ENCODE measurements at places on chromosomes 13 and 19.

DNA sequence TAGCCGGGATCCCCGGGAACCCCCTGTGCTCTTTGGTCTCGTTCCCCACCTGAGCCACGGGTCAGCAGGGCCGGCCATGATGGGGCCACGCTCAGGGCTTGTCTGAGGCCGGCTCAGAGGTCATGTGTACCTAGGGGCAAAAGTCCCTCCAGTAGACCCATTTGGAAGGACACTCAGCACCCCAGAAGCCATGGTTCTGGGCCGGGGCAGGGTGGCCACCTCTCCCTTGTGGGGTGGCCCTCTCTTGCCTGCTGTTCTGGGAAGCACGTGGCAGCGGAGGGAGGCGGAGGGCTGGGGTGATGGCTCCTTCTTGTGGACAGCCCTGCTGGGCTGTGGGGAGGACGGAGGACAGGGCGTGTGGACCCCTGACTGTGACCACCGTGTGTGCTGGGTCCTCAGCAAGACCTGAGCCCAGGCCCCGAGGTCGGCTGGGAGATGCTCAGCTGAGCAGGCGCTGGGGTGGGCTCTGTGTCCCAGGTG lies 6.4 kb upstream of the PEAK3 start:
- DNase-seq, result no peak

GRCh38 chr13:41111454-41111853 lies 21.1 kb downstream of the KBTBD6 start:
- DNase-seq, result no peak

GRCh38 chr19:18715416-18715815 lies 31.9 kb downstream of the CRTC1 start:
- DNase-seq, result no peak

GRCh38 chr13:77874406-77874805 lies 44.2 kb downstream of the EDNRB start:
- no peak for DNase-seq

GRCh38 chr13:97695684-97696083 lies 257.8 kb upstream of the IPO5 start:
- DNase-seq, result no peak

DNA sequence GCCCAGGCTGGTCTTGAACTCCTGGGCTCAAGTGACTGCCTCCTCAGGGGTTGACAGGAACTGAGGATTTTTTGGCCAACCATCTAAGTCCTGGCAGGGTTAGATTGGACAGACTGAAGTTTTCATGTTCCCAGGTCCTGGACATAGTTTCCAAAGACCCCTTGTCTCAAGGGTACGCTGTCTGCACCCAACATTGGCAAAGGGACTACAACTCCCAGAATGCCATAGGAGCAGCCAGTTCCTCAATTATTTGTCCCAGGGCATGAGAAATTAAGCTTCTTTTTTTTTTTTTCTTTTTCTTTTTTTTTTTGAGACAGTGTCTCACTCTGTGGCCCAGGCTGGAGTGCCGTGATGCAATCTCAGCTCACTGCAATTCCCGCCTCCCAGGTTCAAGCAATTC lies 6.9 kb downstream of the GYS1 start:
- no peak for DNase-seq

DNA sequence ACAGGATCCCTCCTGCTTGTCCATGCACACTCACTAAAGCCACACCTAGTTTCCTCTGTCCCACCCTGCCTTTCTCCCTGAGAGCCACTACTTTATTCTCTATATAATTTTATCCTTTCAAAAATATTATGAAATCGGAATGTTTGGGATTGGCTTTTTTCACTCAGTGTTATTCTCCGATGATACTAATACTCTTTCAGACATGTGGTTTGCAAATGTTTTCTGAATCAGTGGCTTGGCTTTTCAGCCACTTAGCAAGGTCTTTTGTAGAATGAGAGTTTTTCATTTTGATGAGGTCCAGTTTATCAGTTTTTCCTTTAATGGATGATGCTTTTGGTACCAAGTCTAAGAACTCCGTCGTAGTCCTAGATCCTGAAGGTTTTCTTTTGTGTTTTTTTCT lies 11.6 kb downstream of the SPATA13 start:
- no peak for DNase-seq

DNA sequence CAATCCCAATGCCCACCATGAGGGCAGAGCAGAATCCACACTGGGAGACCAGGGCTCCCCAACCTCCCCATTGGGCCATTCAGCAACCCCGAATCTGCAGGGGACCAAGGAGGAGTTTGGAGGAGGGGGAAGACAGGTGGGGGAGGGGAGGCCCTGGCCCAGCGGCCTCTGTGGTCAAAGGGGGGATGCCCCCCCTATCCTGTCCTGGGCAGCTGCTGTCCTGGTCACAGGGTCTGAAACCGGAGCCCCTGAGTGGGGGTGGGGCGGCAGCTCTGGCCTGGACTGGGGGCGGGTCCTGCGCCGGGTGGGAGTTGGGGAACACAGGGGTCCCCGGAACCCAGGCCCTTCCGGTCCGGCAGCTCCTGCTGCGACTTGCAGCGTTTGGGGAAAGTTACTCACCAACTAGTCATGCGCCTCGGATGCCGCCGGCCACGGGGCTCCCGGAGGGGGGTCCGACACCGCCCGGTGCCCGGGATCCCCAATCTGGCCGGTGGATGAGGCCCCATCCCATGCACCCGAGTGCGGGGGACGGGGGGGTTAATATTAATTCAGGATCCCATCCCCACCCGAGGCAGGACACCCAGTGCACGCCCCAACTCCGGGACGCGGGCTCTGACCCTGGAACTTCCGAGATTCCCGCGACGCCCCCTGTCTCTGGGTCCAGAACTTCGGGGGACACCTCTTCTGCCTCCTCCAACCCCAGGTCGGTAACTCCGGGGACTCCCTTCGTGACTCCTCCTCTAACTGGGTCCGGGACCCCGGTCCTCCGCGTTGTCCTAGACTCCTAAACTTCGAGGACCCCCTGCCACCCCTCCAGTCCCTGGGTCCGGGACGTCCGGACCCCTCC lies 872 bp downstream of the HOMER3 start:
- DNase-seq, result no peak

- DNase-seq, result no peak
Measured at GRCh38 chr13:103272770-103273169, 206.6 kb upstream of the SLC10A2 start.

DNA sequence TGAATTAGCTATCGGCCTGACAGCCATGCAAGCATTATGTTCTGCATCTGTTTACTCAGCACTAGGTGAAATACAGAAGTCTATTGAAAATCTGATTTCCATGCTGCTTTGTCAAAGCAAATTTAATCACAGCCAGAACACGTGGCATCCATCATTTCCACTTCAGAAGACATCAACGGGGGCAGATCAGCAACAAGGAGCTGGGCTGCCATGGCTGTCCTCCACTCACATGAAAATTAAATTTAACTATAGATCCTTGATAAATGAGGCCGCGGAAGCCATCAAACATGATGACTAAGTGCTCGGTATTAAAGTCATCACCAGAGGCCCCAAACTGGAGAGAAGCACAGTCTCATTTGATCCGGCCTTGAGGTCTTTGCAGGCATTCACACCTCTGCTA lies 443.5 kb downstream of the HS6ST3 start:
- no peak for DNase-seq
